A549 treated with ZK216348 at 1 μM for 4 hours (cell line): ENCODE measurements at places on chromosomes 2 and 18. TPM values are rescaled to one million over a fixed set of nuclear protein-coding genes. Genes with fewer than 3 reads are reported as not detected.

Gene ABCB11
- total RNA-seq: 0.02 TPM in 1 of 5 replicates, not detected in the others

Gene CKAP2L
- 10.2 to 20.6 TPM (median 14.9 TPM) in 5 replicates for total RNA-seq

Gene CCDC121
- total RNA-seq: 2.7 to 4.6 TPM (median 4.0 TPM) in 5 replicates

Gene PLEK
- not detected in 5 replicates for total RNA-seq

Gene SCN3A
- 0.01 to 0.02 TPM in 2 of 5 replicates, not detected in the others for total RNA-seq

Gene ERFE
- total RNA-seq: 6.0 to 9.9 TPM (median 9.1 TPM) in 5 replicates

Gene CD207
- not detected in 5 replicates for total RNA-seq
